ENCODE measurements at places on chromosomes 7 and 10.

DNA sequence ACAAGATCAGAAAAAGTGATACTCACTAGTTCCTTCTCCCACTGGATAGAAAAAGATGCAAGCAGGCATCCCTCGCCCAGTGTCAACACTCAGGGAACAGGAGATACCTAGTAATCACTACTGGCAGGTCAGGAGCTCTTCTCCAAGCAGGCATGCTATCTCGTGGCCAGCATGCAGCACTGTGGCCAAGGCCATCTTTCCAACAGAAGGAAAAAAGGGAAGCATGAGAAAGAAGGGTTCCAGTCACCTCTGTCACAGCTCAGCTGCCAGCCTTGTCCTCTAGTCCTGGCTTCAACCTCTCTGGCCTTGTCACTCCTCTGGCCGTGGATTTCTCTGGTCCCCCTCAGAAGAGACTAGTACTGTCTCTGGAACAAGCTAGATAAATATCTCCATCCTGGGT lies 45.3 kb downstream of the DLG5 start:
- DNase-seq = no peak

GRCh38 chr7:16409777-16410176 lies 11.6 kb downstream of the CRPPA start:
- DNase-seq = no peak

- no peak for DNase-seq
Observed at GRCh38 chr7:157738066-157738460, 401.3 kb downstream of the DNAJB6 start.

- DNase-seq = no peak
Observed at GRCh38 chr7:15669443-15670090, 16.9 kb downstream of the MEOX2 start.

DNA sequence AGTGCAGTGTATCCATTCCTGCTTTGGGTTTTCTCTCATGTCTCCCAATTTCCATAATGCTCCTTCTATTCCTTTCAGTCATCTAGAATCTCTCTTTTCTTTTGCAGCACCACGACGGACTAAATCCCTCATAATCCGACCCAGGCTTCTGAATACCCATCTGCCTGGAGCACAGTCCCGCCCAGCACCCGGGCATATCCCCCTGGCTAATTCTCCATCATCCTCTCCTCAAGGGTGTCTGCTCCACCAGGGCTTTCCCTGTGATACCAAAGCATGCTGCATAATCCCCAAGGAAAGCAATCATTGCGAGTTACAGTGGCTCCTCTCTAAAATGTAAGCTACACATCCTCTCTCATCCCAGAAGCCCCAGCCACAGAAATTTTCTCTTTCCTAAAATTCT lies 321.9 kb downstream of the CCDC3 start:
- no peak for DNase-seq

DNA sequence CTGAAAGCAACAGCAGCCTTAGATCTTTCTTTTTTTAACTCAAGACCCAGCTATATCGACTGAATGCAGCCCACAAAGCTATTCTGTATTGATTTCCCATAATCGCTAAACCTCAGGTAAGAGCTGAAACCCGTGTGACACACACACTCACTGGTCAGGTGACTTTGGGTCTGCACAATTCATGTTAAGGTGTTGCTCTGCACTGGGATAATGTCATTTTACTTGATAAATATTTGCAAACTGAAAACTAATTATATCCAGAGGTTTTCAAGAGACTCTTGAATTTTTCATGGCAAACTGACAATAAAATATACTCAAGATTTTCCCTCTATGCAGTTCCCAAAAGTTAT lies 33.1 kb downstream of the SCRN1 start:
- DNase-seq = no peak

- DNase-seq = no peak
Observed at GRCh38 chr10:35795131-35795824, 153.2 kb upstream of the FZD8 start.

- DNase-seq = no peak
Observed at GRCh38 chr10:97573672-97574071, 1.1 kb downstream of the ANKRD2 start.

GRCh38 chr10:63462442-63462841 lies 3.3 kb downstream of the JMJD1C start:
- no peak for DNase-seq

GRCh38 chr7:139339025-139339424 lies 2.1 kb upstream of the FMC1 start:
- DNase-seq = no peak

DNA sequence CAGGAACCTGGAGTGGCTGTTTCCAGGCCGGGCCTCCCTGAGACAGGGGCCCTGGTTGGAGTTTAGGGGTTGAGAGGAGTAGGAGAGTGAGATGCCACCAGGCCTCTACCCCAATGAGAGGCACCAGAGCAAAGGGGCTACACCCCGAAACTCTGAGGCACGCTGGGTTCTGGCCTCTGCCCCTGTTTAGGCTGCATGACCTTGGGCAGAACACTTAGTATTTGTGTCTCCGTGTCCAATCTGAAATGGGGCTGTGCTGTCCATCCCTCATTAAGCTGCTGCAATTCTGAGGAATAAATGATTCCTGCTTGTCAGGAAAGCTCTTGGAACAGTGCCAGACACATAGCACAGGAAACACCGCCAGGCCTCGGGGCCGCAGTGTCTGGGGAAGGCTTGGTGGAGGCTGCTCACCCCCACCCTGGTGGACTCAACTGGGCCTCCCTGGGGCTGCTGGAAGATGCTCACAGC lies 40.5 kb upstream of the SAMD8 start:
- DNase-seq = no peak

GRCh38 chr7:31053986-31054385 lies 1.9 kb downstream of the ADCYAP1R1 start:
- no peak for DNase-seq

DNA sequence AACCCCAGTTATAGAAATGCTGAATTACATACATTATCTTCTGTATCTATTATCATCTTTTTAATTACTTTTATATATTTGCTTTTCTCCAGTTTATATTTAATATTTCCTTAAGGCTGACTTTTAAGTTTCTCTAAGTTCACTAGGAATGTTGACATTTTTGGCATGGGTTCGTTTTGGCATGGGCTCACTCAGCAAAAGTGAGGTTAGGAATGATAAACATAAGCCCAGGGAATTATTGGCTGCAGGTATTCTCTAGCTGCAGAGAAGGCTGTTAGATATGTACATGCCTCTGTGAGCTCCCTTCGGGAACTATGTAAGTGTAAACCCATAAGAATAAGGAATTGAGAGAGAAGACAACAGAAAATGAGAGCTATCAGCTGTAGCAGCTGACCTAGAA lies 63.6 kb upstream of the RAB18 start:
- DNase-seq = no peak

GRCh38 chr10:71213127-71213621 lies 804 bp downstream of the UNC5B start:
- DNase-seq = no peak

DNA sequence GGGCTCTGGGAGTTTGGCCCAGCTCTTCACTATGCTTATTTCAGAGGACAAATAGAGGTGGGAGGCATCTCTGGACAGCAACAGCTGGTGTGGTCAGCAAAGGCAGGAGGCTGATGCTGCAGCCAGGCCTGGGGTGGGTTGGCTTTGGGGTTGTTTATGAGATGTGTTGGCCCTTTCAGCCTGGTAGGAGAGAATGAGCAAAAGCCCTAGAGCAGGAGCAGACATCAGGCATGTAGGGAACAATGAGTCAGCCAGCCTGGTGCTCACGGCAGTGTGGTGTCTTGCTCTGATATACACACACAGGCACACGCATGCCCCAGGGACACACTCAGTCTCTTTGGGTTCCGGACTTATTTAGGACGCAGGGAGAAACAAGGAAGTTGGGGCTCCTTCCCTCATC lies 157.1 kb downstream of the PRKCQ start:
- DNase-seq = no peak

GRCh38 chr10:50740293-50740648 lies 535 bp downstream of the ASAH2B start:
- DNase-seq = no peak

GRCh38 chr10:19421674-19422073 lies 373.1 kb downstream of the MALRD1 start:
- DNase-seq = no peak

DNA sequence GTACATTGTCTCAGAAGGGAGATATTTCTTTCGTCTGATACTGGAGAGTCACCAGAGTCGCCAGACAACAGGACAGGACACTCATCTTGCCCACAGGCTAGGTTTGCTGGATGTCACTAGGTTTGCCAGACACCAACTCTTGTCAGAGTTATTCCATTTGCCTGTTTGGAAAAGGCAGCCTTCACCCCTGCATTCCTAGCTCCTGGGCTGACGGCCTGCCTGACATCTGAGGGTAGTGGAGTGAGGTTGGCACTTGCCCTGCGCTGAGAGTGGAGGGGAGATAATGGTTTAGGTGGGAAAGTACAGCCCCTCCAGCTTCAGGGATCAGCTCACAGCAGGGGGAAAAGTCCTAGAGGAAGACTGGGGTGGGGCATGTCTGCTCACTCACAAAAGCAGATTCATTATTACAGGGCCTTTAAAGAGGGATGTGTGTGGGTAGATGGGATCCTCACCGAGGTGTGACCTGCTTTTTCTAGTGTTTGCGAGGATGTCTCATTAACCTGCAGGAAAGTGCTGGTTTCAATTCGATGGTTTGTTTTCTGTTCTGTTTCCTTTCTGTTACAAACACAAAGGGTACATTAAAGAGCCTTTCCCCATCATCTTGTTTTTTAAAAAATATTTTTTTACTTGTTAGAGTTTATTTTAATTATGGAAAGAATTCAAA lies 79.3 kb upstream of the TNS3 start:
- no peak for DNase-seq

DNA sequence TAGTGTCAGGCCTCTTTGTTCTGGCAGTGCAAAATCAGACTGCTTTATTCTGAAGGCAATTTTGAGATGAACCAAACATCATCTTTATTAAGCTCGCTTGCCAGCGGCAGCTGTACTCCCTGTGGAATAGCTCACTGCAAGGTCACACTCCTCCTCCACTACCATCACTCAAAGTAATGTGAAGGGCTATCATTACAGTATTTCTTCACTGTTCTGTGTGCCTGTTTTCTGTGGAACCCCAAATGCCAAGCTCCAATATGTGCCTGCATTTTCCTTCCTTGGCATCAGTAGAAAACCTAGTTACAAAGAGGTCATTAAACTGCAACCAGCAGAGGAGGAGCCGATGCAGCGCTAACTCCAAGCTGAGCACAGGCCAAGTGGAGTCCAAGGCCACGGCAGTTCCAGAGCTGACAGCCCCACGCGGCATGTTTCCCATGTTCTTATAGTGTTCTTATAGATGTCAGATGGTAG lies 21.4 kb downstream of the BCCIP start:
- DNase-seq = no peak

DNA sequence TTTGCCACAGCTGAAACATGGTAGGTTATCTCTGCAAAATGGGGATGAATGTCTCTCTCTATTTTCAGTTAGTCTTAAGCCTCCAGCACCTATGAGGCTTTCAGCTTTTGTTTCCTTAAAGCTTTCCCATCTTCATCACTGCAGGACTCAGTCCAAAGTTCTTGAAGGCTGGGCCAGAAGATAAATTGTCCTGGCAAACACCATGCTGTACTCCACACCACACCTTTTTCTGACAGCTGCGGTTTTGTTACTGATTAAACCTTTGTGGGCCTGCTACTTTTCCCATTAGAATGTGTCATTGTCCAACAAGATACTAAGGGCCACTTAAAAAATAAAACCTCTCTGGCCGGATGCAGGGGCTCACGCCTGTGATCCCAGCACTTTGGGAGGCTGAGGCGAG lies 87.2 kb upstream of the A1CF start:
- DNase-seq = no peak
